ENCODE measurements at places on chromosomes 2 and 18.
A peak's percentile ranks its signal among the peaks of the same experiment; 100 is the strongest.

DNA sequence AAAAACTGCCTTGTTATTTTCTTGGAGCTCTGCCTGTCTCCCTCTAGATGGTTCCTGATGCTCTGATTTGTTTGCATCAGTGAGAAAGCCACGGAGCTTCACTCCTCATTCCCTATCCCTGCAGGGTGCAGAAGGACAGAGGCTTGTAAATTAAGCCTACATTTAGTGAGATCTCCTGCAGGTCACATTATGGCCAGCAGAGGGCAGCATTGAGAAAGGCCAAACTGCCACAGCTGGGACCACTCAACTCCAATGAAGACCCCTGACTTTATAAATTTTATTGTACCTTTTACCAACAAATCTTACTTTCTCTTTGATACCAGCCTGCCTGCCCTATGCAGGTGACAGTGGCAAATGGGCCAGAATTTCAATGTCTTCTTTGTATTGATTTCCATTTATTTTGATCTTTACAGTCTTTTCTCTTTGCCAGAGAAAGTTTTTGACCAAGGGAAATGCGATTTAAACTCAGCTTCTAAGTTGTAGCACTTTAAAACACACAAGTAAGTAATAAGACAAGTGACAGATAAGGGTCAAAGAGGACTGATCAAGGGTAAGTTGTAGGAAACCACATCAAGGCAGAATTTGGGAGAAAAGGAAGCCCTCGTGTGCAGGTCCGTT, 1029.1 kb upstream of the KLHL29 start:
- DNase-seq, result peak; percentile 64

DNA sequence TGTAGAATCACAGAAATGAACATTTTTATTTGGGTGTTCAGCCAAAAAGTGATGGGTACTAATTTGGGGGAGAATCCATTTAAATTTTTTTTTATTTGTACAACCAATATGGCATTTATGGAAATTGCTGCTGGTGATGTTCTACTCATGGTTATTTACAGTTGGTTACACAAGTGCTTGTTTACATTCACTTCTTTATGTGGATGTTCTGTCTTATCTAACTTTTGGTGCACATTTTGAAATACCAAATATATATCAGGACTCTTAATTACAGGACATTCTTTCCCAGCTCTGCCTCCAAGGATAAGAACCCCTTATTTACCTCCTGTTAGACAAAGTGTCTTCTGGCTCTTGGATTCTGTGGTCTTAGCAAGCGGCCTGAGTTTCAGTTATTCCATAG, 35.2 kb downstream of the NEMP2 start:
- DNase-seq, result no peak

DNA sequence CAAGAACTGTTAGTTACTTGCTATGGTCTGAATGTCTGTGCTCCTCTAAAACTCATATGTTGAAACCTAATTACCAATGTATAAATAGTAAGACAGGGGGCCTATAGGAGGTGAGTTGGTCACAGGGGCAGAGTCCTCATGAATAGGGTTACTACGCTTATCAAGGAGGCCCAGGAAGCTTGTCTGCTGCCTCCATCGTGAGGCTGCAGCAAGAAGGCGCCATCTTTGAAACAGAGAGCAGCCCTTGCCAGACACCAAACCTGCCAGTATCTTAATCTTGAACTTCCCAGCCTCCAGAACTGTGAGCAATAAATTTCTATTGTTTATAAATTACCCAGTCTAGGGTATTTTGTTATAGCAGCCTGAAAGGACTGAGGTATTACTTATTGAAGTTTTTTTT, 79.1 kb downstream of the TGIF1 start:
- DNase-seq, result no peak

DNA sequence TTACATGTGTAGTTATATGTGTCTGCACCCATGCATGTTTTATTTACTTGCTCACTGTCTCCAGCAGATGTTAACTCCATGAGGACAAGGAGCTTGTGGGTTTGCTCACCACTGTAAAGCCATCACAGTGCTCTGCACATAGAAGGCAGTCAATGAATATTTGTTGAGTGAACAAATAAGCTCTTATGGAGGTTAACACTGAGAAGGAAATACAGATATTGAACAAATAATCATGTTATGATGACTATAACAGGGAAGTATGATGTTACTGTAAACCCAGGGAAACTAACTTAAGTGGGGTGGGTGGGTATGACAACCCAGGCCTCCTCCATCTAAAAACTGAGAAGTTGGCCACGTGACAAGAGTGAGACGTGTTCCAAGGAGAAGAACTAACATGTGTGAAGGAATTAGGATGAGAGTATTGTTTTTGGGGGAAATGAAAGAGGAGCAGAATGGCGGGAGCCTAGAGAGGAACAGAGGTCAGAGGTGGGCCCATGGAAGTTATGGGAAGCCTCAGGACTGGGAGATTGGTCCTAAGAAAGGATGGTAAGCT, 6.0 kb upstream of the FAM117B start:
- DNase-seq, result no peak

DNA sequence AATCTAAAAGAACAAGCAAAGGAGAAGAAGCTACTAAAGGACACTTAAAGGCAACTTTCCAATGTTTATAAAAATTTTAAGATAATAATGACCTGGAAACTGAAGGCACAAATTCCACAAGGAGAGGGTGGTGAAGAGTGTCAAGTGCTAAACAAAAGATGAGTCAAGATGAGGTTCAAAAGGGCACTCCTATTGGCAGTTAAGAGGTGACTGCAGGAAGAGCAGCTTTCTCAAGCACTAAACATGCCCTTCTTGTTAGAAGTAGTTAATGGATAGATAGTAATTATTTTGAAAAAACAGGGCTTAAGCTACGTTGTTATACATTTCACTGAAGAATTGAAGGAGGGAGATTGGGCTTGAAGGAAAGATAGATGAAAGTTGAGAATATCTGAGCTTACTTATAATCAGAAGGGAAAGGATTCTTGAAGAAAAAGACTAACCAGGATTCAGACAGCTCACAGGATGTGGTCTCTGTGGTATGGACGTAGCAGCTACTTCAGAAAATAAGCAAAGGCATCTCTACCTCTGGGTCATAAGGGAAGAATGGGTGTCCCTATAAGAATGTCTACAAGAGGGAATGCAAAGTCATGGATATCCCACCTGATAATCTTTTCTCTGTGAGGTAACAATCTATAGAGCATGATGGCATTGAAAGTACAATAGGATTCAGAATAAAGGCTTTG, 454.7 kb upstream of the SLC39A10 start:
- DNase-seq, result no peak

GRCh38 chr2:26720322-26721114, 28.0 kb downstream of the KCNK3 start:
- DNase-seq, result peak; percentile 53

DNA sequence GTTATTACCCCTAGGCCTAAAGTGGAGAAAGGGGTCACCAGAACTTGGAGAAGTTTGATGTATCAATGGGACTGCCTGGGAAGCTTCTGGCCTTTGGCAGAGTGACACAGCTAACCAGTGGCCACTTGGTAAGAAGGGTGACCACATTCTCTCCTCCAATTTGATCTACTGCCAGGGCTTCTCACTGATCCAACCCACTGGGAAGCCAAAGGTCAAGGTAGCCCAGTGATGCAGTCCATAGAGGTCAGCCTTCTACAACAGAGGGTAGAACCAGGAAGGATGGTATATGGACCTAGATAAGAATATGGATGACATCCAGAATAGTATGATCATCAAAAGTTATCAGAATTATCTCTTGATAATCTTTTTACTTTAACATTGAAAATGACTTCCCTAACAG, 493.6 kb downstream of the NYAP2 start:
- no peak for DNase-seq

GRCh38 chr2:171244970-171245782, 84.5 kb upstream of the TLK1 start:
- no peak for DNase-seq

- DNase-seq, result no peak
These were observed 10.3 kb downstream of the KHK start for GRCh38 chr2:27096748-27097297.

- DNase-seq, result no peak
These were observed 124.2 kb upstream of the ZNF516 start for GRCh38 chr18:76619261-76619620.

DNA sequence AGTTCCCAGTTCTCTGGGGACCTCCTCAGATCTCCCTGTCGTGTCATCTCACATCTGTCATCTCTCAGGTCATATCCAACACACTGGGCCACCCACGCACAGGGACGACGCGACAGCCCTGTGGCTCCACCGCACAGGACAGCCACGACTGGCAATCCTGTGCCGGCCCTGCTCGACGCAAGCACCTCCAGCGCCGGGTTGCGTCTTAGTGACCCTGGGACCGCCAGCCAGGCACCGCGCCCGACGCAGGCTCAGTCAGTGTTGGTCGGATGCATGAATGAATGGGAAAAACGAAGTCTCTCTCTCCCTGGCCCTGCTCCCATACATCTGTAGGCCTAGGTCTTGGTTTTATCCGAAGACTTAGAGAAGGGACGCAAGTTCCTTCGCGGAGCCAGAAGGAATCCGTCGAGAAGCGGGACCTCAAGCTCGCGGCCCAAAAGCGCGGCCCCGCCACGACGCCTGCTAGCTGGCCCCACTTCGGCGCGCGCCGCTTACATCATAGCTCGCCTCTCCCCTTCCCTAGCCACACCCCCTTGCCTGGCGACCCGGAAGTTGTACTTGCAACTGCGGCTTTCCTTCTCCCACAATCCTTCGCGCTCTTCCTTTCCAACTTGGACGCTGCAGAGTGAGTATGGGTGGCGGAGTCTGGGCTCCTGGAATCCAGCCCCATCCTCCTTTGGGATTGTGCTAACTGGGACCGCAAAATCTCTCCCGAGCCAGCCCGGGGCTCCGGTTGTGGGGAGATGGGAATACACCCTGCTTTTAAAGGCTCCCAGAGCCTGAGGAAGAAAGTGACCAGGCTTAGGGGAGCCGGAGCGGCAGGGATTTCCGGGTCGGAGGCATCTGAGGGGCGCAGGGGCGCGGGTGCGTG, at the start of gene RPL31:
RPL31 (plus strand) TSS at position 599 of the 871 bp plus-strand sequence. CDS start 413 bp downstream, outside the sequence.
- DNase-seq, result peak; percentile 98

DNA sequence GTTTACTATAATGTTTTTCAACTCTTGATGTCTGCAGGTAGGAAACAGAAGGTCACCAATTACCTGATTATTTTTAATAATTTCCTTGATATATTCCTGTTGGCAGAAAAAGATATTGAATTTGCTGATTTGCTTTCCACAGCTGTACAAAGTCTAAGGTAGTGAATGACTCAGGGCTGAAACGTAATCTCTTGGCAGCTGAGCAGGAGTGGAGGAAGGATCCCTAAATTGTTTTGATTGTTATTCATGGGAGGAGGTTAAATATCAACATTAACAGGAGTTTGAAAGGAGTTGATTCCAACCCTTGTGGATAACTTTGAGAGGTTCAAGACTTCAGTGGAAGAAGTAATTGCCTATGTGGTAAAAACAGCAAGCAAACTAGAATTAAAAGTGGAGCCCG, 345.2 kb upstream of the SLC8A1 start:
- DNase-seq, result no peak

DNA sequence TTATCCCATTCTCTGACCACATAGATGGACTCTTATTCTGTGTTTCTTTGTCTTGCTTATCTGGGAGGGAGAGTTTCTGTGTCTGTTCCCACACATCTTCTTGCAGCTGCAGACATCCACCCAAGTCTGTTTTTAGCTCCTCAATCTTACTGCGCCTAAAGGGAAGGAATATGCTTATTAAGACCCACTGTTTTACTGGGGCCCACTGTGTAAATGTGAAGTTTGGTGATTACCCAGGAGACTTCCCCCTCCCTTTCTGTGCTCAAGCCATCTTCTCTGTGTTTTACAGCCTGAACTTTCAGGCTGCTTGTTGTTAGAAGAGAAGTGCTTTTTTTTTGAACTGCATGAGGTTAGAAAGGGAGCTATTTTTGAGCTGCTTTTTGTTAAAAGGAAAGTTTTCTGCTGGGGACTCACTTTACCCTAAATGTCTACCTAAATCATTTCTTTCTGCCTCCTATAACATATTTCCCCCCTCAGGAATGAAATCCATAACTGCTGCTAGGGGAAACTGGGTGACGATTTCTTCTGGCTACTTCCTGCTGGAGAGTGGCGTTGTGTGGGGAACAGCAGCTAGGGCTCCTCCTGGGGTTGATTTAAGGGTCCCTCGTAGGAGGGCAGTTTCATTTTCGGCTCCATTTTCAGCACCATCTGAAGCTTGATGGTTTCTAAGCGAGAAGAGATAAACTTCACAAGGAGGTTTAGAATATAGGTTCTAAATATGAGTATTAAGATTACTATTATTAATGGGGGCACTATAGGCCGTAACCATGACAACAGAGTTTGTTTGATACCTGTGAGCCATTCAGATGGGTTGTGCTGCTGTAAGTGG, 39.5 kb upstream of the GMCL1 start:
- peak; percentile 56 for DNase-seq

DNA sequence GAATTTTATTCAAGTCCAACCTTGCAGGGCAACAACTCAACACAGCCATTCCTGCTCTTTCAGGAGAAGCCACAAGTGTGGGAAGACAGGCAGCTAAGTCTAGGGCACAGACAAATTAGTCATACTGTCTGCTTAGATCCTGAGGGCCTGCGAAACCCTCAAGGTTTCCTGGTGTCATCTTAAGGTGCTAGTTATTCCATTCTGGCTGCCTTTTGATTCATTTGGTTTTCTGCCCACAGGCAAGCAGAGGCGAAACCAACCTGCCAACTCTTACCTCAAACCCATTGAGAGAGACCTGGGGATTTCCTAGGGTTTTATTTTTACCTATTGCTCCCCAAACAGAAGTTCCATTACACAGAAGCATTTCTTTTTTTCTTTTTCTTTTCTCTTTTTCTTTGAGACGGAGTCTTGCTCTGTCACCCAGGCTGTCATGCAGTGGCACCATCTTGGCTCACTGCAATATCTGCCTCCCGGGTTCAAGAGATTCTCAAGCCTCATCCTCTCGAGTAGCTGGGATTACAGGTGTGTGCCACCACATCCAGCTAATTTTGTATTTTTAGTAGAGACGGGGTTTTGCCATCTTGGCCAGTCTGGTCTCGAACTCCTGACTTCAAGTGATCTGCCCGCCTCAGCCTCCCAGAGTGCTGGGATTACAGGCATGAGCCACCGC, 23.7 kb upstream of the SCYGR1 start:
- no peak for DNase-seq

GRCh38 chr2:55049043-55049820, 1.0 kb downstream of the RTN4 start:
- DNase-seq, result peak; percentile 93

DNA sequence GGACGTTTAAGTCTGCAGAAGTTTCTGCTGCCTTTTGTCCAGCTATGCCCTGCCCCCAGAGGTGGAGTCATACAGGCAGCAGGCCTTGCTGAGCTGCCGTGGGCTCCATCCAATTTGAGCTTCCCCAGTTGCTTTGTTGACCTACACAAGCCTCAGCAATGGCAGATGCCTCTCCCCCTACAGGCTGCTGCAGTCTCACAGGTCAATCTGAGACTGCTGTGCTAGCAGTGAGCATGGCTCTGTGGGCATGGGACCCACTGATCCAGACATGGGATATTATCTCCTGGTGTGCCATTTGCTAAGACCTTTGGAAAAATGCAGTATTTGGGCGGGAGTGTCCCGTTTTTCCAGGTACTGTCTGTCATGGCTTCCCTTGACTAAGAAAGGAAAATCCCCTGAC, 726.0 kb downstream of the ERBB4 start:
- DNase-seq, result no peak

Measured in brain (organoid and tissue), 16 donors.